Heart left ventricle (tissue), 16 donors: ENCODE measurements at places on chromosomes 7 and 10. TPM values are rescaled to one million over a fixed set of nuclear protein-coding genes. Genes with fewer than 3 reads are reported as not detected.

DNA sequence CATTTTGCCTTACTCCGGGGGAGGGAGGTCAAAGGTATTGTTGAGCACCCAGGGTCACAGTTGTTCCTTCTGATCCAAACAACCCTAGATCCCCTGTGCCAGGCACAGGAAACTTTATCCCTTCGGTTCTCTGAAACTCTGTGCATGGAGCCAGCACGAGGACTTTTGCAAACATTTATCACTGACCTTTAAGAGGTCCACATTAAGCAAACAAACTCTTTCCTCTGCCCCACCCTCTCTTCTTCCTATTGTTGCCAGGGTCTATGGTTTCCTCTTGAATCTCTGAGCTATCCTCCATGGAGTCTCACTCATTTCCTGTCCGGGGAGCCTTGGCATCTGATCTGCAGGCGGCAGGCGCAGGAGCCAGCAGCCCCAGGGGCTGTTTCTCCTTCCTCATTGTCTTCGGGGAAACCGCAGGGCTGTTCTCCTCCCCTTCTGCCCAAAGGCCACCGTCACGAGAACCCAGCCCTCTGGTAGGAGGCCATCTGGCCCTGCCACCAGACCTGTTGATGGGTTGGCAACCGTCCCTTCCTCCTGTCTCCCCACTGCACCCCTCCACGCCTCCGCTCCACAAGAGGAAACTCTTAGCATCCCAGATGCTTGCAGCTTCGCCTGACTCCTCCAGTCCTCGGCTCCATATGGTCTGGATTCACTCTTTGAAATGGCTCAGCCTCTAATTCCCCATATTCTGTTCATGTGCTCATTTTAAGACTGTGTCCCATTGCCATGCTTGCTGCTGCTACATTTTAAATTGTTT is 327.3 kb upstream of the NRP1 start:
- peak; percentile 69 for DNase-seq

DNA sequence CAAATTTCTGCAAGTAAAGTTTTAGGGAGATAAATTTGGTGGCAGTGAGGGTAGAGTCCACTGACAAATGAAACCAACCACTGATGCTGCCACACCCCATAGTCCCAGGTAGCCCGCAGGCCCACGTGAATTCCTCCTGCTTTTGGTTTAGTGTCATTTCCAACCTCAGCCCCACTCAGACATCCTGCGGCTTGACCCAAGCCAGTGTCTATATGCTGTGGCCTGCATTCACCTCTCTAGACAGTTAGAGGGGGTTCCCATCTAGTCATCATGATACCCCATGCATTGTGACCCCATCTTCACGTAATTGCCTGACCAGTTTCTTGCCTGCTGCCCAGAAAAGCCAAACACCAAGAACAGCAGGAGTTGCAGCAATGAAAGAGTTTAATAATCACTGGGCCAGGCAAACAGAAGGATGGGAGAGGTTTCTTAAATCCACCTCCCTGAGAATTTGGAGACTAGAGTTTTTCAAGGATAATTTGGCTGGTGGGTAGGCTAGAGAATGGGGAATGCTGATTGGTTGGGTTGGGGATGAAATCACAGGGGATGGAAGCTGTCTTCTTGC is 332.0 kb upstream of the GALNT17 start:
- DNase-seq = no peak

GRCh38 chr7:40468891-40469864 is 334.4 kb downstream of the SUGCT start:
- DNase-seq = no peak

DNA sequence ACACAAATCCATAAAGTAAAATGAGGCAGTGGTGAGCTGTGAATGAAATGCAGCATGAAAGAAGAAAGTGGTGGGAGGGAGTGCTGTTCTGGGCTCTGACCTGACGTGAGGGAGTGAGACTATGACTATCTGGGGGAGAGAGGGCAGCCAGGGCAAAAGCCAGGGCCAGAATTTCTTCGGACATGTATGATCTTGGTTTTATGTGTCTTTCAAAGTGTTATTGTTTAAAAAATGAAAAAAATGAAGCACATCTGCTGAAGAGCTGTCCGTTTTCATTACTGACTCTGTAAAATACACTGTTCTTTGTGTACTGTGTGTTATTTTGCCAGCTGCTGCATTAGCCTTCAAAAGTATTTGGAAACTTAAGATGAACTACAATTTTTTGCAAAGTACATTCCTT is 70.2 kb upstream of the KLF14 start:
- DNase-seq = no peak

- DNase-seq = no peak
Measured at GRCh38 chr10:97336942-97337831, 2.7 kb upstream of the FRAT2 start.

DNA sequence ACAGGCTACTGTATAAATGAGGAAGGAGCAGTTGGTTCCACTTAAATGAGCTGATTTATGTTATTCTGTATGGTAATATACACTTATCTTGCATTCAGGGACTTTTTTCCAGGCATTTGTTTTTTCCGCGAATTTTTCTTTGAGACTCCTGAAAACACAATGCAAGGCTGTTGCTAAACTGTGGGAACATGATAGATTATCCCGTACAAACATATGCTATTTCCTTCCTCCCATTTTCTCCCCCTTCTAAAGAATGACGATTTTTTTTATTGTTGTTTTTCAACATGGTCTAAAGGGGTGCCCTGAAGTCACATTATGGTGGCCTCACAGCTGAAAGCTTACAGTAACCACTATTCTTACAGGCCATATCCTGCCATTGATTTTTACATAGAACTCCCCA is 523.9 kb upstream of the NRP1 start:
- DNase-seq = no peak

DNA sequence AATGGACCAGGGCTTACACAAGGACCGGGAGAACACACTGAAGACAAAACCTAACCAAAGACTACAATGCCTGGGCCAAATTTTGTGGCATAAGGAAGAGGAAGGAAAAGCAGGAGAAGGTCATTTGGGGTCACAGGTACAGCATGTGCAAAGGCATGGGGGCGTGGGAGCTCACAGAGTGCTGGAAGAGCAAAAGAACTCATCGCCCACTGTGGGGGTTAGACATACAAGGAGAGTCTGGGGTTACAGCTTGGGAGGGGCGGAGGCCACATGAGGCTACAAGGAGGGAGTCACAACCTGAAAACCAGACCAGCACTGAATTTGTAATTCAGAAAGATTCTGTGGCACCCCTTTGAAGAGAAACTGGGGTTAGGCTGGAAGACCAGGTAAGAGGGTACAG is 9.7 kb downstream of the PUS7 start:
- DNase-seq = no peak

DNA sequence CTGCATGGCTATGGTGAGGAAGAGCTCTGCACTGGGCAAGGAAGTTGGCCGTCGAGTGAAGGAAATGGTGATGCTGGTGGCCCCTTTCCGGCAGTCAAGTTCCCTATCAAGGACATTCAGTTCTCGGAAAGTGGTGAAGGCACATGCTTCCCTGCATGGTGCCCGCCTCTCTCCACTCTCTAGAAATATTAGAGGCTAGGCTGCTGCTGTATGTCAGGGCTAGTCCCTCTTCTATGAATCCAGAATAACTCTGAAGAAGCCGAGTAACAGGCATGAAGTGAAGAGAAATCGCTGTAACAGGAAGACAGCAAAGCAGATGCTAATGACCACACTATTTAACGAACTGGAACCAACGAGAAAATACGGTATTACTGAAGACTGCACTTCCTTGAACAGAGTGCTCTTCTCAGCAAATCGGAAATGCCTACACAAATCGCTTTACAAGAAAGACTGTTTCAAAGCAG is 5.4 kb downstream of the IDI1 start:
- DNase-seq = peak; percentile 38

DNA sequence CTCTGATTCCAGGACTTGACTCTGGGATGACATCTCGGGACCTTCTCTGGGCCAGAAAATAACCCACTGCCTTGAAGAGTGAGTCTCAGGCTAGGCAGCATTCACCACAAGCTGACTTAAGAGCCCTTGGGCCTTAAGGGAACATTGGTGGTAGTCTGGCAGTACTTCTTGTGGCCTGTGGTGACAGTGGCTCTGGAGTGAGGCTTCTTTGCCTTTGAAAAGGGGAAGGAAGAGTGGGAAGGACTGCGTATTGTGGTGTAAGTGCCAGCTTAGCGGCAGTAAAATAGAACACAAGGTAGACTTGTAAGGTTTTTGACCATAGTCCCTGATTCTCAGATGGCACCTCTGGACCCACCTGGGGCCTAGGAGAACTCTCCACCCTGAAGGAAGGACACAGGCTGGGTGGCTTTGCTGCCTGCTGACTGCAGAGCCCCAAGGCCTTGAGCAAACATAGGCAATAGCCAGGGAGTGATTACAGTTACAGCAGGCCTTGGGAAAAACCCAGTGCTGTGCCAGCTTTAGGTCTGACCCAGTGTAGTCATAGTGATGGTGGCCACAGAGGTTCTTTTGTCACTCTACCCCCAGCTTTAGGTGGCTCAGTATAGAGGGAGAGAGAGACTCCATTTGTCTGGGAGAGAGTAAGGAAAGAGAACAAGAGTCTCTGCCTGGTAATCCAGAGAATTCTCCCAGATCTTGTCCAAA is 483.9 kb downstream of the SH2D4B start:
- DNase-seq = no peak

- peak; percentile 45 for DNase-seq
Measured at GRCh38 chr7:143884969-143885559, 16.9 kb downstream of the TCAF1 start.

DNA sequence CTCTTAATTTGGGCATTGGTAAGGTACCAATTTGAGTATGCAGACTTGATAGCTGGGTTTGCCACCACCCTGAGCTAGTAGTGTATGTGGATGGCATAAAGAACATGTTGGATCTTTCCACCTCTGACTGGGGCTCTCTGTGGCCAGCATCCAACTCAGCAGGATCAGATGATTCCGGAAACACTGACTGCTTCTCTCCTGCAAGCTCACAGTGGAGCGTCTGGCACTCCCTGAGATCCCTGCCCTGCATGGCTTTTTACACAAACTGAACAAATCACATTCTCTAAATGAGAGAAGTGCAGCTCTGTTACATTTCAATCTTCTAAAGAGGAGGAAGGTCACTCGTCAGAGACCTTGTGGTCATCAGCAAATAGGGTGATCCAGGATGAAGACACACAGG is 1057.5 kb downstream of the NRG3 start:
- no peak for DNase-seq

GRCh38 chr7:29891766-29892165 is 85.5 kb downstream of the WIPF3 start:
- no peak for DNase-seq

- DNase-seq = no peak
Measured at GRCh38 chr7:100486111-100486636, 2.4 kb downstream of the NYAP1 start.

DNA sequence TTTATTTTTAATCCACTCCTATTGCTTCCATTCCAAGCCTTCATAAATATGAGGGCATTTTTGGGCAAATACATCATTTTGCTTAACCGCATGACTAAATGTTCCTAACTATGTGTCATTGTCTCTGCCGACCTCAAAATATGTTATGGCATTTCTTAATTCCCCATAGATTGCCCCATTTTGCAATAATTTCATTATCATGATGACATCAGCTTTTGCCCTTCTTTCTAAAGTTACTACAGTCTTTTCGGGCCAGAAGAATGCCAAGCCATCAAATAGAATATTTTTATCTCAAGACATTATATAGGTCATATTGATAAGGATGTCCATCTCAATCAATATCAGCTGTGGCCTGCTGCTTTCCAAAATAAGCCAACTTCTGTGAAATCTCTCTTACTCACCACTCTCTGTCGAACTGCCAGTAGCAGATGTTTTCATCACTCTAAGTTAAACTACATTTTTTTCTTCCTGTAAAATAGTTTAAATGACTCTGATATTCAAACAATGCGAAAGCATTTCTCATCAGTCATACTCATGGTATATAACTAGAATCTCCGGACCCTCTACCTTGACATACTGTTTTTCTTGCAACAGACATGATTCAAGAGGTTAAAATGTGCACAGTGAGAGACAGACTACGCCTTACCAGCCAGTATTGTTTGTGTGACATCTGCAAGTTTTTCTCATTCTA is 1254.6 kb upstream of the CELF2 start:
- no peak for DNase-seq

Gene LRGUK
- not detected for total RNA-seq

Gene TYW1
- total RNA-seq = 13.9 TPM

Gene HUS1
- total RNA-seq = 27.5 TPM

Gene PLCE1
- 10.4 TPM for total RNA-seq

Gene BTBD16
- 0.25 TPM for total RNA-seq

Gene PKD2L1
- not detected for total RNA-seq

Gene SHOC2
- total RNA-seq = 40.8 TPM

Gene PPP1R3C
- 64.4 TPM for total RNA-seq
